Left hindlimb (tissue), 1 donor: ENCODE measurements at places on chromosomes 6 and 20.

DNA sequence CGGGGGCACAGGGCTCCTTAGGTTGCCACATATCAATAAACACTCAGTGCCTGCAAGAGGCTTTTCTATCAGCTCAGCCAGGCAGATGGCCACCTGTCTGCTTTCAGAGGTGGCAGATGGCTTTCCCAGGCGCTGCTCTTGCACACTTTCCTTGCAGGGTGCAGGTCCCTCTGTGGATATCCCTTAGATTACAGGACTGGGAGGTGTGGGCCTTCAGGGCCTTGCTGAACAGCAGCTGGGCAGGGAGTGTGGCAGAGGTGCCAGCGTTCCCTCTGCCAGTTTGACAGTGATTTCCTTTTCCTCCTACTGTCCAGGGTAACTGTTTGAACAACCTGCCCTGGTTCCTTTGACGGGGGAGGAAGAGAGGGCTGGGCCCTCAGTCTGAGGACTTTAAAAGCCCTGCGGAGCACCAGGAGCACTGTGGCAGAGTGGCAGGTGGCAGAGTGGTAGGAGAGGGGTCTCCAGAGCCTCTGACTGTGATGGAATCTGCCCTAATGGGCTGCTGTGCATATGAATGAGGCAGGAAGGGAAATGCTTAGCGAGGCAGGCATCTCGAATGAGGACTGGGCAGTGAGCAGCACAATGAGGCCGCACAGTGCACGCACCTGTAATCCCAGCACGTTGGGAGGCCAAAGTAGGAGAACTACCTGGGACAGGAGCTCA lies 34.2 kb downstream of the ABHD12 start:
- no peak for DNase-seq

- DNase-seq, result no peak
Measured at GRCh38 chr6:11722805-11723631, 55.6 kb downstream of the ADTRP start.

GRCh38 chr6:39184906-39185580 lies 44.2 kb downstream of the KCNK5 start:
- no peak for DNase-seq

DNA sequence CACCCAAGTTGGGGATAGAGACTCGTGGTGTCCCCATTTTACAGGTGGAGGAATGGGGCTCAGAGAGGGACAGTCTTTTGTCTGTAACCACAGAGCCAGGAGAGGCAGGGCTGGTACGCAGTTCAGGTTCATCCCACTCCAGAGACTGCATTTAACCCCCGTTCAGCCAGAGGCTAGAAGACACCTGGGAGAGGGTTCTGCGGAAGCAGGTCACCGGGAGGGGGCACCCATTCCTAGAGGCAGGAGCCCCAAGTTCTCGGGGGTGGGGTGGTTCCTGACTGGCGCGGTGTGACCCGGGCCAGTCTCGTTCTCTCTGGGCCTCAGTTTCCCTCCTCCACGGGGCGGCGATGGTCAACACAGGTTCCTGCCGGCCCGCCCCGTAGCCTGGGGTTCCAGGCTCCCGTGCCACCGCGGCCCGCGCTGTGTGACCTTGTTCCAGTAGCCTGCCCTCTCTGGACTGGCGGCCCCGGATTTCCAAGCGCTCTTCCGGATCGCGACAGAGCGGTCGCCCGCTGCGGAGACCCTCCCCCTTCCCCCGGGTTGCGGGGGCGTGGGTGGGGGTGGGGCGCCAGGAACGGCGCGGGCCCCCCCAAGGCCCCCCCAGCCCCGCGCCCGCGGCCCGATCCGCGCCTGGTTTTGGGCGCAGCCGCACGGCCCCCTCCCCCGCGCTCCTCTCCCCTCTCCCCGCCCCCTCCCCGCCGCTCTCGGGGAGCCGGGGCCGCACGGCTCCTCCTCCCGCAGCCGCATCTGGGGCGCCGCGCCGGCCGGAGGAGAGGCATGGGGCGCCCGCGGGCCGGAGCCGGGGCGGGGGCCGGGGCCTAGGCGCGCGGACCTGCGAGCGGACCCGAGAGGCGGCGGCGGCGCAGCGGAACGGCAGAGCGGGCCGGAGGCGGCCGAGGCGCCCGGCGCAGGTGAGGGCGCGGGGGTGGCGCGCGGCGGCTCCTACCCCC lies at the start of gene DLGAP4:
TSS of gene DLGAP4 (plus strand) at position 738 of the 950 bp plus-strand sequence. CDS start 125,379 bp downstream, outside the sequence.
- no peak for DNase-seq

- DNase-seq, result no peak
Measured at GRCh38 chr6:46983007-46983411, 59.1 kb downstream of the ADGRF1 start.

GRCh38 chr6:111550195-111550594 lies 55.5 kb downstream of the TRAF3IP2 start:
- no peak for DNase-seq

GRCh38 chr6:153437193-153437592 lies 306.1 kb upstream of the RGS17 start:
- DNase-seq, result no peak

GRCh38 chr6:11428895-11429294 lies 108.7 kb upstream of the TMEM170B start:
- DNase-seq, result no peak

- DNase-seq, result no peak
Measured at GRCh38 chr6:107600121-107600520, 110.2 kb downstream of the SOBP start.

DNA sequence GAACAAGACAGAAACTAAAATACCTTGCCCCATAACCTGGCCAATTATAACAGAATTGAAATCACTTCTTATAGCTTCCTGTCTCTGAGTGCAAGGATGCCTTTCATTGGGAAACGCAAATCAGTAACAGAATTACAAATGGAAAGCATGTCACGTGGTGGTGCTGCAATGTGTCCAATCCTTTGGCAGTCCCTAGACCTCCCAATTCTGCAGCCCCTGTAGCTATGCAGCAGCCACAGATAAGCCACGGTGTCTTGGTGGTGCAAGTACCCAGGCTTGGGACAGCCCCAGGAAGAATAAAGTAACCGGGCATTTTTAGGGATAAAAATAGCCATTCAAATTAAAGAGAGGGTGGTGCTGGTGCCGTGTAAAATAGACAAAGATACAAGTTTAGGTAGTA lies 134.6 kb upstream of the CCN2 start:
- no peak for DNase-seq

GRCh38 chr20:44302026-44302669 lies 8.9 kb downstream of the FITM2 start:
- DNase-seq, result no peak

- DNase-seq, result no peak
Measured at GRCh38 chr6:63452125-63452524, 120.2 kb upstream of the LOC128125822 start.

- no peak for DNase-seq
Measured at GRCh38 chr6:321536-322258, 29.4 kb downstream of the DUSP22 start.

DNA sequence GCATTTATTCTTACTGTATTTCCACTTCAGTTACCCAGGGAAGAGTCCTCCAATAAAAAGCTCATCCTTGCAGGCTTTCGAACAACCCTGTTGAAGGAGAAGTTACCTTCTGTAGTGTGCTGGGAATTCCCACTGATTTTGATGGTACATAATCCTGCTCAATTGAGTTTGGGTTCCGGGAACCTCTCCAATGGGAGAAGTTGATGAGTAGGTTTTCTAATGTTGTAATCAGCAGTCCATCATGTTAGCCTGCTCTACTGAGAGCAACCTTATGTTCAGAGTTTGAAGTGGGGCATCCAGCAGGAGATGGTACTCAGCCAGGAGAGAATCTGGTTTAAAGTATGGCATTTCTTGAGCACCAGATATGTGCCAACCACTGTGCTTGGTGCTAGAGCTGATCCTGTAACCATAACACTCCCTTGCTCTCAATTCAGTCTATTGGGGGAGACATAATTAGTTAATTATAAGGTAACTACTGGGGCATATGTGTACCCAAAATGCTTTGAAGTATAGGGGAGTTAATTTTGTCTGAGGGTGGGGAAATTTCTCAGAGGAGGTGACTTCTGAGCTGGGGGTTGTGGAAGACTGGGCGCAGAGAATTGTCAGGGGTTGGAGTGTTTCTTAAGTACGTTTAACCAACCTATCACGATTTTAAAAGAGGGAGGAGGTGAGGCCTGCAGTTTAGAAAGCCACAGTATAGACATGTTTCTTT lies 2.1 kb downstream of the TOP1 start:
- DNase-seq, result no peak

DNA sequence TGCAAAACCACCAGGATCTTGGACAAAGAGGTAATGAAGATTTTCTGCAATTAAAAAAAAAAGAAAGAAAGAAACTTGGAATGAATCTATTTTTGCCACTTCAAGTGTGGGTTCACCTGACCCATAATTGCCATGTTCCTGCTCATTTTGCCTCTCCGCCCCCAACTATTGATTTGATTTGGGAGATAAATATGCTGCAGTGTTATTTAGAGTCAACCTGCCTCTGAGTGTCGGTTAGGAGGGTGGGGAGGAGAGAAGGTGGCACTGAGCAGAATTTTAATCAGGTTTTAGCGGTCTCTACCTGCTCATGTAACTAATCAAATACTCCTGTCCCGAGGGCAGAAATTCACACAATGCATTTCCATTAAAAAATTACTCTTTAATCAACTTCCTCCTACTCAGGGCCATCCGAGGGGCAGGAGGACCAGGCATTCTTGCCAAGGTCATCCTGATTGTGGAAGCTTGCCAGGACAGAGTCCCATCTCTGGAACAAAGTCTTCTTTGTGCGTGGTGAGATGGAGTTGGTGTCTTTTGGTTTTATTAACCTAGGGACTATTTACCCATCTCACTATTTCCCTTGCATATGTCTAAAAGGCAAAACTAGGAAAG lies 300.1 kb downstream of the CDH26 start:
- no peak for DNase-seq

DNA sequence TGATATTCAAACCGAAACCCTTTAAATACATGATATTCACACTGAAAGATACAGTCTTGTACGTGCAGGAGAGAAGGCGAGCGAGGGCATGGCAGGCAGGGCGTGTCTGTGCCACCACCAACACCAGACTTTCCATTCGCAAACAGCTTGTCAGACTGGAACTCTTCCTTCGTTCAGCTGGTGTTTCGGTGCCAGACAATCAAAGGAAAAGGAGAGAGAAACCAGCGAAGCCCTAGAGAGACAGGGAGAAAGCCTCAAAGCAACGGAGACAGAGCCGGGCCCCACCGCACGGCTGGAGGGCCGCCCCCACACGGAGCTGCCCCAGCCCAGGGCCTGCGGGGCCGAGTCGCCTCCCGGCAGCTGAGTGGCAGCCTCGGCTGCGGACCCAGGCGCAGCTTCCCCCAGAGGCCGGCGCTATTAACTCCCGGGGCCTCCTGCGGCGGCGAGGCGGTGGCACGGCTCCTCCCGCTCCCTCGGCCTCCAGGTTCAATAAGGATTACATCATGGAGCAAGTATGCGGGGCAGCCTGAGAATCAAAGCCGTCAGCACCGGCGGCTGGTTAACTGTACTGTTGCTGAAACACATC lies 32.1 kb upstream of the NR2E1 start:
- DNase-seq, result no peak

GRCh38 chr20:49821381-49821780 lies 8.8 kb downstream of the SLC9A8 start:
- DNase-seq, result no peak

DNA sequence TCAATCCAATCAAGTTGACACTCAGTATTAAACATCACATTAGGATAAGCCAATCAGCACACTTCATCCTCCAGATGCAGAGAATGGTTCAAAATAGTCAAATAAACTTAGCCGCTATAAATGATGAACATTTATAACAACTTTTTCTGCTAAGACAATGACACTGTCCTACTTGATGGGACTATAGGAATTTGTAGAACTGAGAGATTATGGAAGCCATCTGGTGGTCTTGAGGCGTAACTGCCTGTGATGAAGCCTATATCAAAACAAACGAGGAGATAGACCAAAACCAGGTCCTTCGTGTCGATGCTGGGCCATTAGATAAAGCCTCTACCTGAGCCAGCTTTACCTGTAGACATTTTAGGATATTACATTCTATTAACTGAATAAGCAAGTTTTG lies 631.1 kb downstream of the COL12A1 start:
- DNase-seq, result no peak

- DNase-seq, result no peak
Measured at GRCh38 chr20:14155361-14155760, 160.0 kb downstream of the MACROD2 start.

GRCh38 chr6:32234934-32235333 lies 11.1 kb upstream of the NOTCH4 start:
- no peak for DNase-seq

DNA sequence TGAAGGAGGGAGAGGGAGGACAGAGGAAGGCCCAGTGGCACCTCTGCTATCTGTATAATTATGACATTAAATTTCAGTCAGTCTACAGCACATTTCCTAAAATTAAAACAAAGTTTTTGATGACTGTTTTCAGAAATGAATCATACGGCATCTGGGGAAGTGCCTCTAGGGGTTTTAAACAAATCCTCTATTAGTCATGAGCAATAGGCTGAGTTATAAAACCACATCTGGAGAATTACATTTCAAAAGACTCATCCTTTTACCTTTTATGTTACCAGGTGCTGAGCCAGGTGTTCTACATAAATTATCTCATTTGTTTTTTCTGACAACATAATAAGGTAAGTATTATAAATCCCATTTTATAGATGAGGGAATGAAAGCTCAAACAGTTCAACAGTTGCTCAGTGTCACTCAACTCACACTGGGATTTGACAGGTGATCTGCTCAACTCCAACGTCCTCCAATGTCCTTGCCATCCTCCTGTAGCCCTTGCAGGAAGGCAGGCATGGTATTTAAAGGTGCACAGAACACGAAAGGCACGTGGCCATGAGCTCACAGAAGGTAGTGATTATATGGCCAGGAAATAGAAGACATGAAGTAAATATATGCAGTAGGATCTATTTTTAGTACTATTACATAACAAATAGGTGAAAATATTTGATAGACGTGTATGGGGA lies 184.2 kb upstream of the MAN1A1 start:
- no peak for DNase-seq

GRCh38 chr6:71333697-71334096 lies 45.1 kb downstream of the OGFRL1 start:
- DNase-seq, result no peak

DNA sequence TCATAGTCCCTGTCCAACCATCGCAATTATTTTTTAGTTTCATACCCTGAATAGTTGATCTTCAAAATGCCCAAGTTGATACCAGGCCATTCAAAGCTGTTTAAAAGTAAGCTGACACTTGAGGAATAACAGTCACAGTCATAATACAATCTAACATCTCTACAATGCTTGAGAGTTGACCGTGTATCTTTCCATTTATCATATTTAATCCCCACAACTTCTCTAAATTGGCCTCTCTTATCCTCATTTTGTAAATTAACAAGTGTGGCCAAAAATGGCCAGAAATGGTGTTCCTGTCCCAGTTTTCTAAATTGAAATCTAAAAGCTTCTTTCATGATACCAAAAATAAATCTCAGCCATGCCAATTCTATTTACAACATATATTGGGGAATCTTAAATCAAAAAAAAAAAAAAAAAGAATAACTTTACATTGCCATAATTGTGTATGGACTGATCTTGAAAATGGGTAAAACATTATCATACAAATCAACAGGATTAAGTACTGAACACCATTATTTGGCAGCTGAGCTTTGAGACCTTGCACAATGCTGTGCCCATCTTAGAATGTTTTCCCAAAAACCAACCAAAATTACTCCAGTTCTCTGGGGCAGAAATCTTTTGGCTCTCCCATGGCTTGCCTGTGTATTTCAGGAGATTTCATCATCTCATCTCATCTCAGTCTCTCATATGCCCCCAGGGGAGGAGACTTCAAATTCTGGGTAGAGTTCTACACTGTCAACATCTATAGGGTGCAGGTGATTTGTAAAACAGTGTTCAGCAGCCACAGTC lies 448.7 kb upstream of the JARID2 start:
- no peak for DNase-seq
